Fibroblast of lung (primary cell): ENCODE measurements at places on chromosomes 2 and 18. TPM values are rescaled to one million over a fixed set of nuclear protein-coding genes. Genes with fewer than 3 reads are reported as not detected.

DNA sequence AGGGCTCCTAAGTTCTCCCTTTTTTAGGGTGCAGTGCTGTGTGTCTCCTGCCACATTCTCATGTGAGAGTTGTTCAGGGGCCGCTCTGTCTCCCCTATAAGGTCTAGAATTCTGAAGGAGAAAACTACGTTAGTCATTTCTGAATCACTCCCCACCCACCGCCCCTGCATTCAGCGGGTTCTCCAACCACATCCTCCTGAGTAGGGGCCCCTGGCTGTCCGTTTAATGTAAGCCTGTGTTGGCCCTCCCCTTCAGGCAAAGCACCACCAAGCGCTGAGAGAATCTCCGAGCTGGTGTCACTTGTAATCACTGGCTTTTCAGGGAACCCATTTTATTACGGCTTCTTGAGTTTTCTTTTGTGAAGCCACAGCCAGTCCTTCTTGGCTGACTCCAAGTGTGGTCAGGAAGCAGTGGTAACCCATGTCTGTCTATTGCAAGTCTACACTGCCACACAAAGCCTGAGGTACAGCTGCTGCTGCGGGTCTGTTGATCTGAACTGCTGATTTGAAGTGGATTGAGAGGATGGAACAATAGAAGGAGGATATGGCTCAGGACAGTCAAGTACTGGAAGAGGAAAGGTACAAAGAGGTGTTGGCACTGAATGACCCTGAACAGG, 16.9 kb downstream of the LCT start:
- no peak for DNase-seq

GRCh38 chr2:203450561-203450960, 84.5 kb downstream of the RAPH1 start:
- no peak for DNase-seq

Gene ANO7
- polyA plus RNA-seq: 0.50 and 0.70 TPM in 2 replicates

GRCh38 chr2:169007941-169008340, 23.2 kb downstream of the ABCB11 start:
- no peak for DNase-seq

DNA sequence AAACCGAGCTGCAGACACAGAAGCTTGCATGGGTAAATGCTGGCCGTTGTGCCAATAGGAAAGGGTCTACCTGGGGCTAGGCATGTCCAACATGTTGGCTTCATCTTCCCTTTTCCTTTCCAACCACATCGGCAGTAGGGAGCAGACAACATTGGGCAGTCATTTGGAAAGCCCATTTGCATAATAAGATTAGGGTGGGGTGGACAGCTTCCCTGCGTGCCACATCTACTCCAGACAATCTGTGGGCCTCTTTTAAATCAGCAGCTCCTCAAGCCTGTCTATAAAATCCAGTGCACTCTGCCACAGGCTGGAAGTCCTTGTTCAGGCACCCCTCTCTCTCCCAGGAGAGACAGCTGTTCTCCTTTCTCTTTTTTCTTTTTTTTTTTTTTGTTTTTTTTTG, 203.6 kb upstream of the KYNU start:
- no peak for DNase-seq

Gene DSC3
- polyA plus RNA-seq: 0.01 and 0.02 TPM in 2 replicates

GRCh38 chr2:118539290-118539689, 308.2 kb downstream of the EN1 start:
- peak; percentile 25 for DNase-seq

GRCh38 chr2:64945973-64946768, 43.0 kb upstream of the SLC1A4 start:
- DNase-seq: no peak

GRCh38 chr18:11500153-11501122, 109.0 kb upstream of the SLC35G4 start:
- peak; percentile 100 for DNase-seq

GRCh38 chr2:109216332-109216731, 87.3 kb downstream of the SH3RF3 start:
- DNase-seq: no peak

DNA sequence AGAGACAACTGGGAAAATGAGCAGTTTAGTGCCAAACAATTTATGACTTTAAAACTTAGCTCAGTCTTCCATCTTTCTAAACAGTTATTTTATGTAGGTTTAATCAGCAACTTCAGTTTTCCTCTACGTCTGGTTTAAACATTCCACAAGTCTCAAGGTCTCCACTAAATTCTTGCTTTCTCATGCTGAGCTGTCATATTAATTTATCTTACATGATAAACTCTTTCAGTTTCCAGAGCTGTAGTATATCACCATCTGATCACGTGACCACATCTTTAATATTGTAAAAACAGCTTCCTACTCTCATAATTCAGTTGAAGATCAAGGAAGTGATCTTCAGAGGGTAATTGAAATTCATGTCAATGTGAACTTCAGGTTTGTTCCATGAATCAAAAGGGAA, 158.6 kb downstream of the ZNF804A start:
- no peak for DNase-seq

GRCh38 chr2:240985881-240986786, 12.3 kb upstream of the SNED1 start:
- DNase-seq: no peak

Gene VAMP8
- polyA plus RNA-seq: 17.7 and 80.6 TPM in 2 replicates

DNA sequence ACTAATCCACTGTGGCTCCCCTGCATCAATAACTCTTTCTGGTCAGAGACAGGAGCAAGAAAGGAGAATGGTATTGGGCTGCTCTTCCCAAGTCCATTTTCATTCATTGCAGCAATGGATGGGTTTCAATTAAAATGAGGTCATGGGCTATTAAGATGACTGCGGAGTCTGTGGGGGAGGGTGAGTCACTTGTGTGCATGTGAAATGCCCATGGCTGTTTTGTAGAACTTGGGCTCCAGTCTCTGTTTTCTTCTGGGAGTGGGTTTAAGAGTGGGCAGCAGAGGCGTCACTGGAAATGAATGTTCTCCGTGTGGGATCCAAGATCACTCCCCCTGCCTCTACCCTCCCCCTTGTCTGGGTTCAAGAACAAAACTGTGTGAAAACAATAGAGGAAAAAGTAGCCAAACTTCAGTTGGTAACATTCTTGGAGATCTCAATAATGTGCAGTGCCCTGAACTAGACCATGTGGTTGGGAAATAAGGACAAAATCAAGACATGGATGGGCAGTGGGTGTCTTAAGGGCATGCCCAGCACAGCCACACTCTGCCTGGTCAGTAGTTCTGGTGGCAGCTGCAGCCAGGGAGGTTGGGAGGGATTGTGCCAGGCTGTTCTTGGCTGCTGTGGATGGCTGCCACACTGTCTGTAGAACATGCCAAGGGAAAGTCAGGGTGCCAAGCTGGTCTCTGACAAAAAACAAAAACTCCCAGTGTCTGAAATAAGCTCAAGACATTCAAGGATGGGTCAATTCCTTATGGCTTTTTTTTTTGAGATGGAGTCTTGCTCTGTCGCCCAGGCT, 68.2 kb upstream of the CXCR4 start:
- peak; percentile 35 for DNase-seq

GRCh38 chr2:171160956-171161740, 455 bp upstream of the TLK1 start:
- peak; percentile 54 for DNase-seq

- peak; percentile 2 for DNase-seq
Measured at GRCh38 chr18:47209171-47209570, 33.0 kb upstream of the IER3IP1 start.

GRCh38 chr2:37244017-37244416, 12.6 kb downstream of the NDUFAF7 start:
- DNase-seq: no peak

DNA sequence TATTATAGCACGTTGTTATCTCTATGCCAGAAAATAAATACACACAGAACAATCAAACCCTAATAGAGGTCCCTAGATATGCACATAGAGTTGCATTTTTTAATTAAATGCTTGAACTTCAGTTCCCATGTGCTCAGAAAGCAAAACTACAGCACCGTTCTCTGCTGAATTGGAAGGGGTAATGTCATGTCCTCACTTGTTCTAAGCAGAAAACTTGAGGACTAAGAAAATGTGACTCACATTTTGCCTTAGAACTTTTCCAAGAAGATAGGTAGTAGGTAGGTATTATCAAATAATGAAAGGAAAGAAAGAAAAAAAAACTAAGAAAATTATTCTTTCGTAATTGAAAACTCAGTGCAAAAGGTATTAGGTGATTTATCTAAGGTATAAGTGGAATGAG, 607.3 kb downstream of the ERBB4 start:
- no peak for DNase-seq

- DNase-seq: no peak
Measured at GRCh38 chr2:180653481-180653880, 326.9 kb upstream of the UBE2E3 start.

GRCh38 chr2:10983711-10984110, 72.0 kb downstream of the KCNF1 start:
- DNase-seq: no peak

DNA sequence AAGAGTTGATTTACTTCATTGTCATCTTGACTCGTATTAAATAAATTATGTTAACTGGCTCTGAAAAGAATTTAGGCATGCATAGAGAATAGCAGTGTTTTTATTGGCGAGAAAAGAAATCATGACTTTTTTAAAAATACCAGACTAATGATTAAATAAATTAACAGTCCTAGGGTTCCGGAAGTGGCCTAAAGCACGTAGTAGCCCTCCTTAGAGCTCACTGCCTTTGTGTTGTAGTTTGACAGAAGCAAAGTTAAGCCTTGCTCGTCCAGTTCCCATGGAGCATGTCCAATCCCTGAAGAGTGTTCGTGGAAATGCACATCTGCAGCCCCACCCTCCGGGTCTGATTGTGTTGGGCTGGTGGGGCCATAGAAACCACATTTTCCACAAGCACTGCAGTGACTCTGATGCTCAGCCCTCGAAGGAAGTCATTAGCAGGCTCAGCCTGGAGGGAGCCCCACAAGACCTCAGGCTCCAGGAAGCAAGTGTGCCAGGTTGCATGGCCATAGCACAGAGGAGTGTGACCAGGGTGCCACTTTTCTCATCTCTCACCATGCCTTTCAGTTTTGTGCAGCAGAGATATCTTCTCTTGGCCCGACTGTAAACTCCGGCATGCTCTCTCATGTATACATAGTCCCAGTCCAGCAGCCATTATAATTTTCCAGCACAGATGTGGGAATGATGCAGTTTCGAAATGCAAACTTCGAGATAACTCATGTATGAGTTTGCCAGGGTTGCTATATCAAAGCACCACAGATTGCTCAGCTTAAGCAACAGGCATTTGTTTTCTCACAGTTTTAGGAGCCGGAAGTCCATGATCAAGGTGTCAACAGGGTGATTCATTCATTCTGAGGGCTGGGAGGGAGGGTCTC, 188.6 kb upstream of the SH3BP4 start:
- DNase-seq: peak; percentile 95

DNA sequence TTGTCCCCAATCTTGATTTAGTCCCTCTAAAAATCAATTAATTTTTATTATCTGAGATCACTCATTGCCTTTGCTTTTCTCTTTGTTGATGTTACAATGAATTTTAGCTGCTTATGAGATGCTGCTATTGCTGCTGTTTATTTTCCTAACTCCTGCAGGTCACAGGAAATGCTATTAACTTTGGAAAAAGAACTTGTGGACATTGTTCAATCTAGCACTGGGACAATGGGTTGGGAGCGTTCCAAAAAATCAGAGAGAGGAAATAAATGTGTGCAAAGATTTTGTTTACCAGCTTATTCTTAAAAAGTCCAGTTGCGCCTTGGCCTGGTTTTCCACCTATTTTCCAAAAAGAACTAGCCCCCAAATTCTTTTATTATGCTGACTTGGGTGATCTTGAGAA, 268.3 kb downstream of the PTH2R start:
- DNase-seq: no peak

DNA sequence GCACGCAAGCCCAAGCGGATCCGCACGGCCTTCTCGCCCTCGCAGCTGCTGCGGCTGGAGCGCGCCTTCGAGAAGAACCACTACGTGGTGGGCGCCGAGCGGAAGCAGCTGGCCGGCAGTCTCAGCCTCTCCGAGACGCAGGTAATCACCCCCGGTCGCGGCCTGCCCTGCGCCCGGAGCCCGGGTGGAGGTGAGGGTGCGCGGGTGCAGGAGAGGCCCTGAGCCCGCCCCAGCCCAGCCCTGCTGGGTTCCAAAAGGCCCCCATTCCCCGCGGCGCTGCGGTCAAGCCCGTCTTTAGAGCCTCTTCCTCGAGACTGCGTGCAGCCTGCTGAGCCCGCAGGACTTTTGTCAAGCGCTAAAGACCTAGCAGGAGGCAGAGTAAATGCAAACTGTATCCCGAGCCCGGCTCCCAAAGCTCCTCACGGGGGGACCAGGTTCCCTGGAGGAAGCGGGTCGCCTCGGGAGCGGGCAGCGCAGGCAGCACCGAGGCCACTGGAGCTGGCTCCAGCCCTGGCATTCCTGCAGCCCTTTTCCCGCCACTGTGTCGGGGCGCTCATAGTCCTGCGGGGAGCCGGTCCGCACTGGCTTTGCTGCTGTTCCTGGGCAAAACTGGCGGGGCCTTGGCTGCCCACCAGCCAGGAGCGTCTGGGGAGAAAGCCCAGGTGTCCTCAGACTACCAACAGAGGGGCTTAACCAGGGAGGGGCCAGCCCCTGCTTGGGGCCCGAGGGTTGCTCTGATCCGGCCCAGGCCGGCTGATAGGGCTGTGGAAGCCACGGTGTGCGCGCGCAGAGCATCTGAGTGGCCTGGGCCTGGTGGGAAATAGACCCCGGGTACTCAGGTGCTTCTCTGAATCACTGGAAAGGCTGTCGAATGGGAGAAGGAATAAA, 7.3 kb downstream of the EMX1 start:
- DNase-seq: no peak

DNA sequence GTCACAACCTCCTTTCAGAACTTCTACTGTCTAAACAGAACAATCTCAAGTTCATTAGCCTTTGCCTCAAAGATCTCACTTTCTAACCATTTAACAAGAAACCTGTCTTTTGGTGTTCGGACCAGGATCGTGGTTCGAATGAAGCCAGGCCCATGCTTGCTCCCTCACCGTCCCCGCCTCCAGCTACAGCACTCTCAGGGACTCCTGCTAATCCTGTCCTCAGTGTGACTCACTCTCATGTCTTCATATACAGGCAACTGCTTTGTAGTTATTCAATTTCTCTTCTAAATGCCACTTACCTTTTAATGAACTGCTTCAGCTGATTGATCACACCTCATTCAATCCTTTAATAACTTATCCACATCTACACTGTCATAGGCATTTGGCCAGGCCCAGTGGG, 15.8 kb downstream of the SERTAD2 start:
- no peak for DNase-seq

DNA sequence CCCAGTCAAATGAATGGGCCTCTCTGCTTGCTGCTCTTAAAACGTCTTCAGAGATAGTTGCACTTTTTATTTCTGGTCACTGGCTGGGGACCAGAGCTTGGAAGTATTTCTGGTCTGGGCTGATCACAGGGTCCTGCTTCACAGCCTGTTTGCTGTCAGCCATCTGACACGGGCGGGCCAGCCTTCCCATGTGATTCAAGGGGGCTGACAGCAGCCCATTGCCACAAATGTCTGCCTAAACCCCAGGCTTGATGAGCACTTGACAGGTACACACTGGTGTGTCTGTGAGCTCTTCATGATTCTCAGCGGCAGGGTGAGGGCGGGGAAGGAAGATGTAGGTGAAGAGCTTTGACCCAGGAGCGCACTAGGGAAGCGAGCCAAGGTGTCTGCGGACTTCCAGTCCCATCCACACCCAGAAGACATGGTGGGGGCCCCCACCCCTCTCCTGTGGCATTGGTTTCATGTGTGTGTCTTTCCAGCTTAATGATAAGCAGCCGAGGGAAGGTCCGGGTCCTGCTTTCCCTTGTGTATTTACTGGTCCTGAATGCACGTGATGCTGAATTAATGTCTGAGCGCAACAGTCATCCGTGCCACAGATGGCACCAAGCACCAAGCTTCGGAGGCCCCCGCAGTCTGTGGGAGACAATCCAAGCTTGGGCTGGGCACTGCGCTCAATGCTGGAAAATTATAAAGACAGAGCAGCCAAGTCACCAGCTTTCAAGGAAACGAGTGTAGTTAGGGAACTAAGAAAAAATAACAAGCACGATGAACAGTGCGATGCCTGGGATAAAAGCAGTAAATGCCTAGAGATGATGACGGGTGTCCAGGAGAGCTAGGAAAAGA, 73.3 kb downstream of the SH3BP4 start:
- DNase-seq: no peak
